Panc1 (cell line): ENCODE measurements at places on chromosomes 1 and 21.

DNA sequence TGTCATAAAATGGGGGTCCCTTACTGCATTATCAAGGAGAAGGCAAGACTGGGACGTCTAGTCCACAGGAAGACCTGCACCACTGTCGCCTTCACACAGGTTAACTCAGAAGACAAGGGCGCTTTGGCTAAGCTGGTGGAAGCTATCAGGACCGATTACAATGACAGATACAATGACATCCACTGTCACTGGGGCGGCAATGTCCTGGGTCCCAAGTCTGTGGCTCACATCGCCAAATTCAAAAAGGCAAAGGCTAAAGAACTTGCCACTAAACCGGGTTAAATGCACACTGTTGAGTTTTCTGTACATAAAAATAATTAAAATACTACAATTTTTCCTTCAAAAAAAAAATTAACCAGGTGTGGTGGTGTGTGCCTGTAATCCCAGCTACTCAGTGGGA, 22.1 kb downstream of the RASSF5 start:
- DNase-seq, result no peak

DNA sequence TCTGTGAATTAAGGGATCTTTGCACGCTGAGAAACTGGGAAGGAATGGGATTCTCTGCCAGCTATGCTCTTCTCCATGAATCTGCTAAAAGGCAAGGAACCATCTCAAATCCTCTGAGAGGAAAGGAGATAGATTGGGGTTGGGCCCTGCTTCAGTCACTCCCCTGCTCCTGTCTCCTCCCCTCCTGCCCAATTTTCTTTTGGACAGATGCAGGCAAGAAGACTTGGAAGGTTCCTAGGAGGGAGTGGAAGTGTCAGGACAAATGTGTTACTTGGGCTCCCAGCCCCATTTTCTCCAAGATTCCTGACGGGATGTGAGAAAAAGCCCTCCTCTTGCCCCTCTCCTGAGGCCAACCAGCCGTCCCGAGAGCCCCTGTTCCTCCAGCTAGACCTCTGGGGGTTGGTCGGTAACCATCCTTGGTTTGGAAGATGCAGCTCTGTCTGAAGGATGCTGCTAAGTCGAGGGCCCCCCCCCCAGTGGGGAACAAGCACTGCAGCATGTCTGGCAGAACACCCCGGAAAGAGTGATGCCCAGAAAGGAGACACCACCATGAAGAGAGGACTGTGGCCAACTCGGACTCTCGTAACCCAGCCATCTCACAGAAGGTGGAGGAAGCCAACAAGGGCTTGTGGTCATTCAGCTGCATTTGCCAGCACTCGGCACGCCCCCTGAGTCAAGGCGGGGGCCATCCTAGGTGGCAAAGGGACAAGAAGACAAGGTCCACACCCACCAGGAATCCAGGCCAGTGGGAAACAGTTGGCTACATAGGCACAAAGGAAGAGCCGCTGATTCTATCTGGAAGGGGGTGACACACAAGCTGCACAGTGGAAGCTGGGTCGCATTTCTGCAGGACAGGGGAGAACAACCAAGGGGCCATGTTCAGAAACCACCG, 43.7 kb downstream of the CDK18 start:
- DNase-seq, result no peak

GRCh38 chr1:157992031-157992832, 1.2 kb upstream of the KIRREL1 start:
- DNase-seq, result no peak

DNA sequence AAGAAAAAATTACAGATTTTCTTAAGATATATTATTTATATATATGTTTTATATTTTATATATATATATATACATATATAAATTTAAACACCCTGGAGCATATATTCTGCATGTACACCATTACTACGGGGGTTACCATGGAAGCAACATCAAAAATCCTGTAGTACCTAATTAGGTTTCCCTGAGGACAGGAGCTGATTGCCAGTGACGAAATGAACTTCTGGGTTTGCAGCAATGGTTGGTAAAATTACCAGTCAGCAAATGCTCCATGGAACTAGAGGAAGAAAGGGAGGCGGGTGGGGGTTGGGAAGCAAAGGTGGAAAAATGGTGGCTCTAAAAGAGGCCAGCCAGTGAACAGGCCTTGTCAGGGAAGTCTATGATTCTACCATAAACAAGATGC, 89.5 kb downstream of the KCNN3 start:
- DNase-seq, result no peak

DNA sequence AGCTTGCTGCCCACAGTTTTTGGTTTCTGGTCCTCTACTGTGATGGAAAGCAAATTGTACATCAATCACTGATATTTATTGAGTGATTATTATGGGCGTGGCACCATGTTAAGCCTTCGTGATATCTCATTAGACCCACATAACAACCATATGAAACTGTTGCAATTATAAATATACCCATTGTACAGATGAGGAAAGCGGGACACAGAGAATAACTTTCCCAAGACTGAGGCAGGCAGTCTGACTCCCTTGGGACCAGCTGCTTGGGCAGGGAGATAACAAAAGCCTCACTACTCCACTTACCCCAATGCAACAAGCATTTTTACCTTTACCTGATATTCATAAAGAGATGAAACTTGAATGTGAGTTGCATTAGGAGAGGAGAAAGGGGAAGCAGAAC, 4.3 kb upstream of the CASZ1 start:
- no peak for DNase-seq

DNA sequence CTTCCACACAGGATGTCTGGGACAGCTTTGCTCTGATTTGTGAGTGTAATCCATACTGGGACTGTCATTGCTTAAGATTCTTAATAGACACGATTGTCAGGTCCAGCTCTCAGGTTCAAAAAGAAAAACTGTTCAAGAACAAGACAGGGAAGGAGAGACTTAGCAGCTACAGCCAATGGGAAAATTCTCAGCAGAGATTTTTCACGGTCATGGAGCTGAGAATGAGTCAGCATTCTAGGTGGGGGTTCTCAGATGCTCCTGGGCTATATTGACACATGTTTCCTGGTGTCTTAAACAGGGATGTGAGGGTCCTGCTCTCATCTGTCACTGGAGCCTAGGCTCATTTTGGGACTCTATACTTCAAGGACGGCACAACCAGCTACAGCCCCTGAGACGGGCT, 318.3 kb downstream of the RRAGC start:
- no peak for DNase-seq

- DNase-seq, result no peak
These were observed 39.7 kb upstream of the TRIM67 start for GRCh38 chr1:231122143-231122542.

GRCh38 chr1:36458910-36459309, 5.3 kb downstream of the MRPS15 start:
- no peak for DNase-seq

GRCh38 chr1:41749991-41750745, 168.6 kb downstream of the HIVEP3 start:
- DNase-seq, result no peak

- no peak for DNase-seq
These were observed 121.6 kb downstream of the RGS7 start for GRCh38 chr1:241235256-241235897.

- no peak for DNase-seq
These were observed 48.8 kb downstream of the DUSP10 start for GRCh38 chr1:221693087-221693486.

- no peak for DNase-seq
These were observed 47.1 kb downstream of the SLC9C2 start for GRCh38 chr1:173555651-173556305.

DNA sequence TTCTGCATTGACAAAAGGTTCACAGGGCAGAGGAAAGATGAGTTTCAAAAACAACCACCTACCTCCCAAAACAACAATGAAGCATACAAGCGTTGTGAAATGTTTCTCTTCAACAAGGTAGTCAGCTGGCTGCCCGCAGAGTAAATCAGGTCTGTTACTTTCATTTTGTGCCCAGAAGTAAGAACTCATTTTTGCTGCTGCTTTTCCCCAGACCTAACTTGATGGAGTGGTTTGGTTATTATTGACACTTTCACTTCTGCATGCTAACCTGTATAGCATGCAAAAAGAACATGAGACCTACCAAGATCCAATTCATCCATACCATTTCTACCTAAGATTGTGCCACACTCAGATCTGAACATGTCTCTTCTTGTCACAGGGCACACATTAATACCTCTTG, 1.3 kb downstream of the SLC9C2 start:
- no peak for DNase-seq

- DNase-seq, result no peak
These were observed 64.5 kb upstream of the SLC44A3 start for GRCh38 chr1:94755675-94756074.

GRCh38 chr1:53132176-53132575, 10.3 kb downstream of the SLC1A7 start:
- no peak for DNase-seq

- DNase-seq, result no peak
These were observed 847.7 kb downstream of the NCAM2 start for GRCh38 chr21:21845901-21846300.

DNA sequence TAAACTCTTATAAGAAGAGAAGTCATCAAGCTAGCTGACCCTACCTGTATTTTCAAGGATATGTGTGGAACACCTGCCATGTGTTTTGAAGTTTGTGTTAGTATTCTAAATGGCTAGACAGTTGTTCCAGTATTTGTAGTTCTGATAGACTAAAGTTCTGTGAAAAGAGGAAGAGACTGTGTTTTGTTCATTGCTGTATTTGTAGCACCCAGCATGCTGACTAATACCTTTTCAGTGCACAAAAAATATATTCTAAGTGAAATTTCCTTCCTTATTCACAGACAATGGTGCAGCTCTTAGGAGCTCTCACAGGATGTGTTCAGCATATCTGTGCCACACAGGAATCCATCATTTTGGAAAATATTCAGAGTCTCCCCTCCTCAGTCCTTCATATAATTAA, 8.2 kb upstream of the METTL18 start:
- no peak for DNase-seq

- DNase-seq, result no peak
These were observed 320.3 kb downstream of the PAPPA2 start for GRCh38 chr1:176783309-176783708.

DNA sequence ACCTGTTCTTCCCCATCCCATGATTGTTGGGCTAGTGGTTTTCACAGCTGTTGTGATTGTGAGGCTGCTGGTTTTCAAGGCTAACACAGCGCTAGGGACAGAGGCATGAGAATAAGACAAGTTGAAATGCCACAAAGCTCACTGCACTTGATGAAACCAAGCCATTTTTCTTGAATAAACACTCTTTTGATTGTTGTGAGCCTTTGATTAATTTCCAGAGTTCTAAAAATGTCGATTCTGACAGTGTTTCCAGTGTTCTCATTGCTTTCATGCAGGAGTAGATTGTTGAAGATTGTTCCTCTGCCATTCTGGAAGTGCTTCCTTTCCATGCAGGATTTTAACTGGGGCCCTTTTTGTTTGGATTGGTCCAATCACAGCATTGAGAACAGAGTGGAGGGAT, 134.9 kb upstream of the GRIK3 start:
- no peak for DNase-seq

- DNase-seq, result no peak
These were observed 13.5 kb downstream of the SLC2A1 start for GRCh38 chr1:42945164-42945563.

- DNase-seq, result no peak
These were observed 65.2 kb downstream of the SIK1 start for GRCh38 chr21:43361493-43362296.

DNA sequence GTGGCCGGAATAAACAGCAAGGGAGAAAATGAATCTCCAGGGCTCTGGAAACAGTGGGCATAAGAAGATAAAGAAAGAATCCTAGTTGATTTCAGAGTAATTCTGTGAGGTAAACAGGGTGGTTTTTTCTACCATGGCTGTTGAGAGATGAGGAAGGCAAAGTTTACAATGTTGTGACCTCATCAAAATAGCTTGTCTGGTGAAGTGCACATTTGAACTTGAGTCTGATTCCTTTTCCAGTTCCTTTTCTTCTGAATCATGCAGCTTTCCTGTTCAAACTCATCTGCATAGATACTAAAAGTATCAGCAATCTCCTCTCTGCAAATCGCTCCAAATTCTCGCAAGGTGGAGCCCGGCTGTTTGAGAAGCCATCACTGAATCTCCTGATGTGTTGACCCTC, 161.7 kb downstream of the PLPP3 start:
- DNase-seq, result no peak

- DNase-seq, result no peak
These were observed 14.1 kb downstream of the PIK3C2B start for GRCh38 chr1:204480515-204480914.

GRCh38 chr1:39711966-39712340, 20.7 kb upstream of the HPCAL4 start:
- DNase-seq, result no peak

DNA sequence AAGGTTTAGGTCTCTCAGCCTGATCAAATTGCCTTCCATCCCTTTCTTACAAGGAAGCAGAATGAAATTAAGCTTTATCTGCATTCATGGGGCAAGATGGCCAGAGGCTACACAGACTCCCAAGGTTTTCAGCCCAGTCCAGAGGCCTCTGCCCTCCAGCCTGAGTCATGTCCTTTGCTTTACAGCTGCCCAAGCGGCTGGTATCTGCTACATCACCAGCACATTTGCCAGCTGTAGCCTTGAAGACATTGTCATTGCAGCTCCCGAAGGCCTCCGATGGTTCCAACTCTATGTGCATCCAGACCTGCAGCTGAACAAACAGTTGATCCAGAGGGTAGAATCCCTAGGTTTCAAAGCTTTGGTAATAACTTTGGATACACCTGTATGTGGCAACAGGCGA, 16.0 kb downstream of the HAO2 start:
- DNase-seq, result no peak

DNA sequence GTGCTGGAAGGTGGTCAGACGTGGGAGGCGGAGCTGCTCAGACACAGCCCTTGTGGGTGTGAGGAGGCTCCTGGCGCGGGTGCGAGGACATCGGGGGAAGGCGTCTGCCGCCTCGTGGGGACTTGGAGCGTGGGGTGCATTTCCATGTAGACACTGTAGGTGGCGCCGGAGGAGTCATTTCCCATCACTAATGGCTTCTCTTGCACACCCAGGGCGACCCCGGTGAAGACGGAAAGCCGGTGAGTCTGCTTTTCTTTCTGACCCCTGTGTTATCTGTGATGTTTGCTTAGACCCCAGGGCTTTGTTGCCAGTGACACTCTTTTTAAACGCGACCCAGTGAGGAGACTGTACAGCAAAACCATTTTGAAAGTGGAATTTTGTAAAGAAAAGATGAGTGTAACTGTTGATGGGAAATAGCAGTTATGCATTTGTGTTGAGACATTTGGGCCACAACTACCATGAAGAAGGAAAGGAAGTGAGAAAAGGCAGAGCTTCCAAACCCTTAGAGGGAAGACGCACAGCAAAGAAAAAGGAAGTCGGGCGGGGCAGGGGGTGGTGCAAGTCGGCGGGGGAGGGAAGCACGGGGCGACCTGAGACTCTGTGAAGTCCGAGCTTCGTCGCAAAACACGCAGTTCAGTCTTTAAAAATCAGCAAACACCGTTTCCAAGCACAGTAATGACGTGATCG, 64.0 kb downstream of the SLC19A1 start:
- DNase-seq, result no peak
